Colonic mucosa (tissue), 4 donors: ENCODE measurements at places on chromosomes 7 and 10.
A peak's percentile ranks its signal among the peaks of the same experiment; 100 is the strongest.

DNA sequence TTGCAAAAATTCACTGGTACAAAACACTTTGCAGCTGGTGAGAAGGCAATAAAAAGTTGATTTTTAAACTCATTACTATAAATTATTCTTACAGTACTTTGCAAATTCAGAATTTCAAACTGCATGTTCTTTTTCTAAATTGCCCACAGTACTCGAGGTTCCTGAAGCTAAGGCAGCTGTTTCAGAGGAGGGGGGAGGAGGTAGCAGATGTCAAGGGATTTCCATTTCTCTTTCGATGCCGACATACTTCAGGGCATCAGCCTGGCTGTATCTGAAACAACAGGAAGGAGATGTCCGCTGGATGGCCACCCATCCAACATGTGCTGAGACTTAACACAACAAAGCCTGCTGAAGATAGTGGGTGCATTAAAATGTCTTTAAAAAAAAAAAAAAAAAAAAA is 76.7 kb downstream of the EZH2 start:
- DNase-seq = no peak

GRCh38 chr7:93719546-93719945 is 145.0 kb upstream of the CALCR start:
- no peak for DNase-seq

- DNase-seq = no peak
These were observed 3.1 kb downstream of the CD36 start for GRCh38 chr7:80641548-80641947.

GRCh38 chr7:1787241-1787640 is 117.2 kb downstream of the ELFN1 start:
- no peak for DNase-seq

- DNase-seq = no peak
These were observed 34.9 kb upstream of the KIAA1217 start for GRCh38 chr10:24174014-24174413.

DNA sequence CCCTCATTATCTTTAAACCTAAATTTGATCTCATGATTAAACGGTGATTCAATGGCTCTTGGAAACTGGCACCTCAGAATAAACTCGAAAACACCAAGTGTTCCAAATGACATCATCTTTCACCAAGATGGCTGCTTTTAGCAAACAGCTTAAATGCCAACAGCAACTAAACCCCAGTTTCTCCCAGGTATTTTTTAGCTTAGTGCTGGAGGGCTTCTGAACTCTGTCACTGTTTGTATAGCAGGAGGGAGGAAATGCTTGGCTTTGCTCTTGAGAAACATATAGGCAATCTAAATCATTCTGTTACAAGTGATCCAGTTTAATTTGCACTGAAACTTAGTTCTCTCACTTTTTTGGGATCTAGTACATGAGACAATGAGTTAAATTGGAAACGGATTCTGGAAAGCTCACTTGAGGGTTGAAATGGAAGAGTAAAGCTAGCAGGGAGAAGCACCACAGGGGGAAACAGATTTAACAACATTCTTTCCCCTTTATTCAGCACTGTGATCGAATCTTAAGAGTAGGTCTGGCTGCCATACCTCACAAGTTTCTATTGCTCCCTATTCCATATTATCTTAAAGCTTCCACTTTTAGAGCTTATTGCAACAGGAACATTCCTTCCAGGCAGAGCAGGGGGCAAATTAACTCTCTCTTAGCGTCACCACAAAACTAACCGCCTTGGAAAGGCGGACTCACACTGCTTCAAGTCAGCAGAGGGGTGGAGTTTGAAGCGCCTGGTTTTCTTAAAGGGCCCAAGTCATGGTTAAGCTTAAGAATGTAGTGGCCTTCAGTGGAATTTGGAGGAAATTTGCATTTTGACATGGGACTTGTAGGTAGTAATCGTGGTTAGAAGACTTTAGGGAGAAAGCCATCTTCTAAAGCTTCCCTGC is 1.8 kb upstream of the CCDC6 start:
- peak; percentile 86 for DNase-seq
